ENCODE measurements at places on chromosomes 5 and 9.

- no peak for DNase-seq
Measured at GRCh38 chr9:77680581-77680980, 32.5 kb upstream of the GNA14 start.

- no peak for DNase-seq
Measured at GRCh38 chr5:147454996-147455677, 54.7 kb downstream of the DPYSL3 start.

DNA sequence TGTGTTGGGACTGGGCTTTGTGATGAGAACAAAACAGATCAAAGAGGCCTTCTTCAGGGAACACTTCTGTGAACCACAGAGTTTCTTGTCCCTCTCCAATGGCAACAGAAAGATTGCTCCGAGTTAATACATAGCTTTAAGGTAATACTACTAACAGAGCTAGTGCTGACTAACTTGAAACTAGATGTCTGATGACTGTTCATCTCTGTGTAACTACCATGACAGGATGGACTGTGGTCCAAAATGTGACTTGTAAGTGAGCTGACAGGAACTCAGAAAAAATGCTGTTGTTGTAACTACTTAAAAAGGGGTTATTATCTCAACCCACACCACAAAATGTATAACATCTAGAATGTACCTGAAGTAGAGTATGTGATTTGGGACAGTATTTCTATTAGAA is 630.2 kb upstream of the DMAC1 start:
- DNase-seq = no peak

DNA sequence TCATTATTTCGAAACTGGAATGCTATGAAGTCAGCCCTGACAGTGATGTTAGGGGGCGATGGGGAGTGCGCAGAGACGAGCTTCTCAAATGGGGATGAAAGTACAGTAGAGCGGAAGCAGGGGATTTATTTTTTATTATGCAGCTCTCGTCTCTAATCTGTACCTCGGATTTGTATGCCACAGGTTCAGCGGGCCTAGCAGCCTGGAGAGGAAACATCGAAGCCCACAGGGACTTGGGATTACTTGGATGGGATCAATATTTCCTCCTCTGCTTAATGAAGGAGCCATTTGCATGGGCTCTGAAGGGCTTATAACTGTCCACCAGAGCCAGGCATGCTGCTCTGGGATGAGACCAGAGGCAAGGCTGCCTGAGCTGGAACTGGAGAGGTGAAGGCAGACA is 133.5 kb upstream of the RAPGEF1 start:
- peak; percentile 37 for DNase-seq

- no peak for DNase-seq
Measured at GRCh38 chr5:178121391-178122276, 8.3 kb downstream of the N4BP3 start.

- DNase-seq = no peak
Measured at GRCh38 chr9:109436071-109436470, 62.0 kb downstream of the PTPN3 start.

GRCh38 chr5:148387325-148387724 is 3.6 kb downstream of the FBXO38 start:
- no peak for DNase-seq

DNA sequence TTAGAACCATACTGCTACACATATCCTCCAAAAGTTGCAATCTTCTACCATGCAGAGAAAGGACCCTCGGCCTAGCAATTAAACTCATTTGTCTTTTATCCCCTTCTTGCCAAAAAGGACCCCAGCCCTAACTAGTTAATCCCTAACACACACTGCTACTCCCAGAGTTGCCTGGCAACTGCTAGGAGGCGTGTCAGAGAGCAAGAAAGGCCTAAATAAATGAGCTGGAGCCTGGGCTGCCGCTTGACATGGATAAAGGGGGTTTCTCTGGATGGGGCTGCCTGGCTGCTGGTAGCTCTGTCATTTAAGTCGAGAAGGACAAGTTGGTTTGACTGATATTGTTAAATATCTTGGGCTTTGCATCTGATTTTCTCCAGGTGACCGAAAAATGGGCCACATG is 194.8 kb downstream of the CRB2 start:
- no peak for DNase-seq

DNA sequence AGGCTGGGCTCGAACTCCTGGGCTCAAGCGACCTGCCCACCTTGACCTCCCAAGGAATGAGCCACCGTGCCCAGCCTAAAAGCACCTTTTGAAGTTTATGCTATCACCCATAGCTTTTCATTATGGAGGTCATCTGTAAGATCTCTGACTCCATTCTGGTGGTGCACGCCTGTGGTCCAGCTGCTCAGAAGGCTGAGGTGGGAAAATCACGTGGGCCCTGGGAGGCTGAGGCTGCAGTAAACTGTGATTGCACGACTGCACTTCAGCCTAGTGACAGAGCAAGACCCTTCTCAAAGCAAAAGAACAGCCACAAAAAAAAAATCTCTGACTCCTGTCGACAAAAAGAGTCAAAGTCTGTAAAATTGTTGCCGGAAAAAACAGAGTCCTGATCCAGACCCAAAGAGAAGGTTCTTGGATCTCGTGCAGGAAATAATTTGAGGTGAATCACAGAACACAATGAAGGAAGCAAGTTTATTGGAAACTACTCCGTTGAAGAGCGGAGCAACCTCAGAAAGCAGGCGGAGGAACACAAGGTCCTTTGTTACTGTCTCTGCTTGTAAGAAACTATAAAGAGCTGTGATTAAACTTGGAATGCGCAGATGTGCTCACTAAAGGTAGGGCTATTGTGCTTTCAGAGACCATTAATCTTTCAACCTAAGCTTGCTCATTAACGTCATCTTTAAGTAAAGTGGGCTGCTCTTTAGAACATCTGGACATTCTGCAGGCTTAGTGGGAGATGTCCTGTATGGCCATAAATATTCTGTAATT is 2.0 kb upstream of the HAUS6 start:
- DNase-seq = no peak

DNA sequence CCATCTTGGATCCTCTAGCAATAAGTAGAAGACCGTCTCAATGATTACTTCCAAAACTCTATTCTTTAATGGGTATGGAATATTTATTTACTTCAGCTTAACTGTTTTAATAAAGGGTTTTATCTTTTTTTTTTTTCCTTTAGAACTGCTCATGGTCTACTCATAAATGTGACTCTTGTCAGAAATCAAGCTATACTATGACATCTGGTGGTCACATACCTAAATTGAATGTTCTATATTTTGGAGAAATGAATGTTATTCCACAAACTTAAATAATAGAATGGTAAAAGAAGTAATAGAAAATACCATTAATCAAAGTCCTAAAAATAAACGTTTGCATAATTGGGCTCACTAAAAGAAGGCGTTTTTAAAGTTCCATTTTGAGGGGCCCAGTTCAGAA is 131.2 kb upstream of the PLCXD3 start:
- no peak for DNase-seq

- no peak for DNase-seq
Measured at GRCh38 chr9:90000925-90001324, 396.1 kb downstream of the GADD45G start.

DNA sequence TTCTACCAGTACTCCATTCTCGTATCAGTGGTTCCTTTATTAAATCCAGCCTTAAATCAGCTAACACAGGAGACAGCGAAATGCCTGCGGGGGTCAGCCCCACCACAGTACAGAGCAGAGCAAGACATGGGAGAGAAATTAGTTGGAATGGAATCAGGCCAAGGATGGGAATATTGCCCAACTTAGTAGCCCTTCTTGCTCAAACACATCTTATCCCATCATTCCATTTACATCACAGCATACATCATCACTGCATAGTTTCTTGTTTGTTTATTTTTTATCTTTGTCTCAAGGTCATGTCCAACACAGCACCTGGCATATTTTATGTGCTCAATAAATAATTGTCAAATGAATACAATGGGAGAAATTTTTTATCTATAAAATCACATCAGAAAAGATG is 34.3 kb upstream of the DAB2 start:
- DNase-seq = no peak

DNA sequence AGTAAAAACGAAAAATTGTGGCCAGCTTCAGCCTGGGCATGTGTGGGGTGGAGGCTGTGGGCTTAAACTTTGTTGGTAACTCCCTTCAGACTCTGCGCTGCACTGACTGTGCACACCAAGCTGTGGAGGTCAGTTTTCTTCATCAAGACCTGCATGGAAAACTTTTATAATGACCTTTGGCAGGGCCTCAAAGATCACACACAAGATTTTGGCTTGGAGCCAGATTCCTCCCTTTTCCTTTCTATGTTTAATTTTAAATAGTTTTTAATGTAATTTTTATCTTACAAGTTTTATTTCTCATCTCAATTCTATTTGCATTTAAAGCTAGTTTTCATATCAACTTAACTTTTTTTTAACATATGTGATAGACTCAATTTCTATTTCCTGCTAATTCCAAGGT is 1211.1 kb upstream of the CDH18 start:
- no peak for DNase-seq

GRCh38 chr9:114503009-114503408 is 2.3 kb downstream of the WHRN start:
- no peak for DNase-seq

GRCh38 chr5:115542086-115542485 is 2.5 kb downstream of the FEM1C start:
- DNase-seq = no peak

GRCh38 chr9:16143947-16144890 is 591.4 kb downstream of the CCDC171 start:
- DNase-seq = no peak

DNA sequence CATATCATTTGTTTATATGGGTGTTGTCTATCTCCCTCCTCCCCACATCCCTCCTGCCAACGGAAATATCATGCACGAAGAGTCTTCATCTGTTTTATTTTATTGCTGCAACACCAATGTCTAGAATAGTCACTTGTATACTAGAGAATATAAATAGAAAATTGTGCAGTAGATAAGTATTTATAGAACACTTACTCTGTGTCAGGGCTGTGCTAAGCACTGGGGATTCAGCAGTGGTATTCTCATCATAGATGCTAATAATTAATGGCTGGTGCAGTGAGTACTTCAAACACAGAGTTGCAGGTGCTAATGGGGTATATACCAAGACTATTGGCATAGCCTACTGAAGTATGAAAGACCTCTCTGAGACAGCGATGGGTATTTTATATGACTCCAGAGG is 353.5 kb upstream of the CDH6 start:
- no peak for DNase-seq

GRCh38 chr9:82764061-82764668 is 298.8 kb downstream of the RASEF start:
- no peak for DNase-seq

DNA sequence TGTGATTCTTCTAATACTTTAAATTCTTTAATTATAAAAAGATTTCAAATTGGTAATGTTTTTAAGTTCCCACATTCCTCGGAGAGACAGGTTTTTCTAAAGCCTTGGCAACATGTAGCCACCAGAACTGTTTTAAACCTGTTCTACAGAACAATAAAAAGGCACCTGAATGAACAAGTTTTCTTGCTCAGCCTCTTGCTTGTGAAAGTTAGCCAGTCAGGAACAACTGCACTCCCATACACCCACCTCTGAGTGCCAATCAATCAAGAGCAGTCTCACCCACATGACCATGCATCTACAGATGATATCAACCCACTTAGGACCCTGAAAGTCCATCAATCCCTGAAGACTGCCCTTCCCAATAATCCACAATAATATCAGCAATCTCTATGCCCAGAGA is 62.3 kb downstream of the AP3B1 start:
- no peak for DNase-seq

DNA sequence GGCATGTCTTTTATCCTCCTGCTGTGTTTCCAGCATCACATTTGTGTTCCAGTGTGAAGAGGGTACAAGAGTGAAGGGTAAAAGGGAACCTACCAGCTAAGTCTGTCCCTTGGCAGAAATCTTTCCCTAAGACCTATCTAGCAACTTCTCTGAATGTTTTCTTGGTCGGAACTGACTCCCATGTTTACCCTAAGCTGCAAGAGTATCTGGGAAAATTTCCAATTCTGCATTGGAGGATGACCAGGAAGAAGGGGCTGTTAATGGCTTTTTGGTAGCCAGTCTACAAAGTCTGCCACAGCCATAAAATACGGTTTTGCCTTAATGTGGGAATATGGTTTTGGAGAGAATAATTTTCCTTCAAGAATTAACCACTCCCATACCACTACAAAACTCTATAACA is 75.1 kb downstream of the MAST4 start:
- no peak for DNase-seq

GRCh38 chr5:132134384-132134783 is 60.8 kb downstream of the CSF2 start:
- DNase-seq = no peak

- no peak for DNase-seq
Measured at GRCh38 chr5:56482363-56482762, 249.2 kb upstream of the ANKRD55 start.

DNA sequence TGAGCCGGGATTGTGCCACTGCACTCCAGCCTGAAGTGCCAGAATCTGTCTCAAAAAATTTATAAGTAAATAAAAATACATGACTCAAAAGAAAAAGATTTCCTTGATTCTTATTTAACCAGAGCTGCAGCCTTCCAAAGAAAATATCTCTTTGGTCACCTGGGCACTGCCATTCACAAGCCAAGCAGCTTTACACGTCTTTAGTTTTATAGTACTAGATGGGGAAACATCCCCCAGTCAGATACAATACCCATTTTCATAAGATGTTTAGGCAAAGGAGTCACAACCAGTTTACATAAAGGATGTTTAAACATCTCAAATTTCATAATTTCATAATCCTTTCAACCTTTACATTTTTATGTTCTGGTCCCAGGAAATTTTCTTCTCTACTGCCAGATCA is 13.7 kb upstream of the OXCT1 start:
- DNase-seq = no peak
